Stimulated activated CD8-positive, alpha-beta memory T cell treated with anti-CD3 and anti-CD28 coated beads, Interleukin-4, amount 100 ng/mL, for 1 hour (primary cell): ENCODE measurements at places on chromosomes 7 and 10.

DNA sequence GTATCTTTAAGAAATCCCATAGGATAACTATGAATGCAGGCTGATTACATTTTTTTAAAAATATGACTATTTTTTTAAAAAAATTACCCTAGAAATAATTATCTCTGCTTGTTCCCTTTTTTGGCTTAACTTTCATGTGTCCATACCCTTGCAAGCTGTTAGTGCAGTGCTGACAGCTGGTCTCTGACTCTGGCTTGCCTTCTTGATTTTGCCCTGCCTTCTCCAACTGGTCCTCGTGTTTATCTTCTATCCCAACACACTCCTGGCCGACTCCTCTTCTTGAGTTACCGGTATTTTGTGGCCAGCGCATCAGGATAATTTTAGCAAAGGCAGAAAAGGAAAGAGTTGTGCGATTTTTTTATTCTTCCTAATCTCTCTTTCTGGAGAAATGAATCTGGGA lies 111.7 kb upstream of the STARD3NL start:
- no peak for DNase-seq

DNA sequence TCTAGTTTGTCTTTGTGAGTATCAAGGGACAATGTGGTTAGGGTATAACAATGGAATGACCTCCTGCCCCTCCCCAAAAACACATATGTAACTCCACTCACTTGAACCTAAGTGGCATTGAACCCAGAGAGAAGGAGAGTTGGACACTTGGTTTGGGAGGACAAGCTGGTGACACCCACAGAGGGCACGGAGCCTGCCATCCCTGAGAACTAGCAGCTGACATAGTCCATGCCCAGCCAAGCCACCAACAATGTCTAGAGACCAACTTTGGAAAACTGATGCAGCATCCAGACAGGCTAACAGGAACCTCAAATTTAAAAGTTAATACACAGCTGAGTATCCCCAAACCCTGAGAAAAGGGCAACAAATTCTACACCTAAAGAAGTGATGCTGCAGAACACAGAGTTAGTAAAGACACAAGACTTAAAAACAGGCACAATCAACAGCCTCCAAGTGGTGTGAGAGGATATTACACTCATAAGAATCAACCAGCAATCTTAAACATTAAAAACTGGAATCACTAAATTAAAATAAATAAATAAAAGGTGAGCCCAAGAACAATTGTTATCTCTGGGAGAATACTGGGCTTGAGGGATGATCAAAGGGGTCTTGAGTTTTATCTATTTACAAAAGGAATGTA lies 27.2 kb downstream of the NUDCD3 start:
- DNase-seq, result no peak

DNA sequence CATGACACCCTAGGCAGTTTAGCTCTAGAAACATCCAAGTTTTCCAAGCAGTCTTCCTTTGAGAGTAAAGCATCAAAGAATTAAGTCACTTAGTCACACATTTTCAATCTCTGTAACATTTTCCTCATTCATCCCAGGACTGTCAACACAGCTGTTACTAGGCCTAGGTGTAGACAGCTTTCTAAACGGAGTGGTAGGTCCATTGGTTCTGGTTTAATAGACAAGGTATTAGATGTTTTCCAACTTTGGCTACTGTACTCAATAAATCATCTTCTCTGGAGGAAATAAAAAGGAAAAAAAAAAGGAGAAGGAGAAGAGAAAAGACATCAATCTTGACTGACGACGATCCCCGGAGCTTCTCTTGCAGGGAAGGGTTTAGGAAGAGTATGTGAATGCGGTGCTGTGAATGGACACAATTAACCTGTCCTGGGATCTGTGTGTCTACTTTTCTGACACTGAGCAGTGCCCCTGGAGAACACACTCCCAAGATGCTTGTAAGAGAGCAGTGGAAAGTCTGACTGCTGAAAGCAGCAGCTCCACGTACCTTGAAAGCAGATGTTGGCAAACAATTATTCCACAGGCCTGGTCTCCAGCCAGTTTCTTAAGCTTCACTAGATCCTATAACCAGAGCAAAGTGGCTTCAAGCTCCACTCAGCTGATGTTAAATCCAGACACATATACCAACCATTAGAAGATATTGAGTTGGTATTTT lies 59.1 kb downstream of the CXCL12 start:
- DNase-seq, result no peak

DNA sequence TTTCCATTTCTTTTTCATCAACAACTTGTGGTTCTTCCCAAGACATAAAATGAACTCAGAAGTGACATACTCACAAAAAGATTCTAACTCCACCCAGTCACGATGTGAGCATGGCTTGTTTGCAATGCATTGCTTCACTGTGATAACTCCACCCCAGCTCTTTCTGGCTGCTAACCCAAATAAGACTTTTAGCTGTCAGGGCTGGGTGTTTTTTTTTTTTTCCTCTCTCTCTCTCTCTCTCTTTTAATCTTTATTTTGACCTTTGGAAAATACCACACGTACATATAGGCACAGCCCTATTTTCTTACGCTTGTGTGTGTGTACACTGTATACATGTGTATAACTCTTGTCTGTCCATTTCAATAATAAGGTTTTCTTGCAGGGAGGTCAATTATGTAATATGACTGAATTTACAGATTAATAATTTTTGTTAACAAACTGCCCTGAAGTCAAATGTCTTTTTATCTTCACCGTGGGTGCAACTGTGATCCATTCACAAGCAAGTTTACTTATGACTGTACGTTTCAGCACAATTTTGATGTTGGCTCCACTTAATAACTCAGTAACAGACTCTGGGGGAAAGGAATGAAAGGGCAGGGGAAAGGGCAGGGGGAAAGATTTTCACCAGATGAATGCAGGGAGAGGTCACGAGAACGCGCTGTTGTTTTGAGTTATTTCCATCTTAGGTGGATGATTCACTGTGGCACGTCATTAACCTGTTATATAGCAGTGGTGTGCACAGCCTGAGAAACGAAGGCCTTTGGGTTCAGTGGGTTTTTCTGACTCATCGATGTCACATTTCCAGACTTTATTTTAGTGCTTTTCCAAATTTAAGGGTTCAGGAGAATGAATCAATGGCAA lies 49.1 kb downstream of the APBB1IP start:
- DNase-seq, result no peak
